ENCODE measurements at places on chromosomes 1 and 21. TPM values are rescaled to one million over a fixed set of nuclear protein-coding genes. Genes with fewer than 3 reads are reported as not detected.

DNA sequence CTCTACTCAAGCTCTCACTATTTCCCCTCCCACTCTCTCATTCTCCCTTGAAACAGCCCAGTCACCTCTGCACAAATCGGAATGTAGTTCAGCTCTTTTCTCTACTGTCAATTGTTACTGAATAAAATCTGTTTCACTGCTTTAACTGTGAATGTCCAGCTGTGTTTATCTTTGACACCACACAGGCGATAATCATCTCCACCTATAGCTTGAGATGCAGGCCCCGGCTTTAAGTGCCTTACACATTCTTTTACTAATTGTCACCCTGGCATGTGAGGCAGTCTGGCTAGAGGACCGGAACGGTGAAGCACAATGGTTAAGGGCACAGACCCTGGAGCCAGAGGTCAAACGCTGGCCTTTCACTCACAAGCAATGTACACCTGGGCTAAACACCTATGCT lies 122.8 kb upstream of the C8B start:
- no peak for DNase-seq

- no peak for DNase-seq
Measured at GRCh38 chr1:204139088-204139487, 12.8 kb downstream of the ETNK2 start.

GRCh38 chr1:203173011-203173555 lies 2.5 kb downstream of the MYBPH start:
- DNase-seq: no peak

- no peak for DNase-seq
Measured at GRCh38 chr1:151106894-151107293, 36.3 kb downstream of the GABPB2 start.

DNA sequence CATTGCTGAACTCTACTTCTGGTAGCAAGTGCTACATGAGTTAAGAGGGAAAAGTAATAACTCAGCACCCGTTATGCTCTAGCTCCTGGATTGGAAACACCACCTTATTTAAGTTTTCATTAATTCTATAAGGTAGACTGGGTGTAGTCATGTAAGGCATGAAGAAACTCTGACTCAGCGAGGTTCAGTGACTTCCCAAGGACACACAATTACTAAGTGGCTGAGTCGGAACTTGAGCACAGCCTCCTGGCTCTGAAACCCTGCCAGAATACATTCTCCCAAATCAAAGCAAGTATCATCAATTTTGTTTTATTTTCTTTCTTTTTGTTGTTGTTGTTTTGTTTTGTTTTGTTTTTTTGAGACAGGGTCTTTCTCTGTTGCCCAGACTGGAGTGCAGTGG lies 29.1 kb upstream of the SCCPDH start:
- DNase-seq: no peak

- no peak for DNase-seq
Measured at GRCh38 chr1:23720256-23720995, 22.8 kb upstream of the ELOA start.

Gene SYF2
- 56.5 TPM for polyA plus RNA-seq

Gene RCSD1
- 52.9 TPM for polyA plus RNA-seq
